ENCODE measurements at places on chromosomes 5 and 9. TPM values are rescaled to one million over a fixed set of nuclear protein-coding genes. Genes with fewer than 3 reads are reported as not detected.
A peak's percentile ranks its signal among the peaks of the same experiment; 100 is the strongest.

GRCh38 chr5:133918731-133919130 is 49.7 kb downstream of the C5orf15 start:
- no peak for DNase-seq

- DNase-seq = no peak
These were observed 100.2 kb upstream of the CCDC112 start for GRCh38 chr5:115396688-115397087.

DNA sequence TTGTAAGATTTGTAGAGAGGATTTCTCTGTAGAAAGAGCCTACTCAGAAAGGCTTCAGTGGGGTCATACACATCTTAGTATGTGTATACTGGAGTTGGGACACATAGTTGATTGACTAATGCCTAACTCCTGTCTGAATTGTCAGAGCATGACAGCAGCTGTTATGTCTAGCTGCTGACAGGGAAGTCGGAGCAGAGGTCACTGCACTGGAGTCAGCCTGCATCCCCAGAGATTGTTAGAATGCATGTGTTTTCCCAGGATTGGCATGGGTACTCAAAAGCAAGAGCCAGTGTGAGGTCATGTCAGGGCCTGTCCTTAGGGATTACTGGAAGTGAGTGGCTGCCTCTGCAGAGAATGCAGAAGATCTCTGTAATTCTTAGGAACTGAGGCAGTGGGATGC is 82.7 kb downstream of the ITGA1 start:
- no peak for DNase-seq

- DNase-seq = no peak
These were observed 4.1 kb downstream of the EQTN start for GRCh38 chr9:27292659-27293405.

DNA sequence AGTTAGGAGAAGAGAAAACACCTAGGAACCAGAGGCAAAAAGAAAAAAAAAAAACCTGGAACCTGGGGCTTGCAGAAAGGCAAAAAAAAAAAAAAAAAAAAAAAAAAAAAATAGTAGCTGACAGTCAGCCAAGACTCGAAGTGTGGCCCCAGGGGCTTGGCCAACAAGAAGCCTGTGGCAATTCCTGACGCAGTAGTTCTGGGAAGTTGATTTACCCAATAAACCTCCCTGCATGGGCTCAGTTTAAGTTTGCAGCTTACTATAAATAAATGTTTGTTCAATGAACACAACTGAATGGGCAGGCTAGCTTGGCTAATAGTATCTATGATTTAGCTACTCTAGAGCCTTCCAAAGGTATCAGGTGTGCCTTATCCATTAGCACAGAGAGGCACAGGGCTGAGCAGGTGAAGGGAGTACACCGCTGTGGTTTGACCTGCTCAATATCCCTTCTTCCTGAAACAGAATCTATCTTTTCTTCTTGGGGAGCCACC is 21.3 kb upstream of the GLRX start:
- DNase-seq = peak; percentile 26

GRCh38 chr5:10987925-10988504 is 227.0 kb upstream of the DAP start:
- peak; percentile 98 for DNase-seq

COL15A1 gene
- 0.07 TPM for total RNA-seq

DNA sequence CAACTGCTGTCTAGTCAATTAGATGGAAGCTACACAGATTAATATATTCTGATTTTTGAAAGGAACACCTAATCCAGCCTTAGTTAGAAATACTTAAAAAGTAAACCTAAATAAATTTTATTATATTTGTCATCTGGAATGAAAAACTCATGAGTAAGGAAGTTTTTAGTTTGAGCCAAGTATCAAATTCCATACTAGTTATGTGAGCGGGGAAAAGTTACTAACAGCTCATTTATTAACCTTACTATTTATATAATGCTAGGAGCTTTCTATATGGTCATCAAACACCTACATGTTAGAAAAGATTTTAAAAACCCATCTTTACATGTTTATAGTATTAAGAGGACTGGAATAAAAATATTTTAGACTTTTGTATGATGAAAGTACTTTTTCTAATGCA is 41.6 kb upstream of the POU5F2 start:
- no peak for DNase-seq

DNA sequence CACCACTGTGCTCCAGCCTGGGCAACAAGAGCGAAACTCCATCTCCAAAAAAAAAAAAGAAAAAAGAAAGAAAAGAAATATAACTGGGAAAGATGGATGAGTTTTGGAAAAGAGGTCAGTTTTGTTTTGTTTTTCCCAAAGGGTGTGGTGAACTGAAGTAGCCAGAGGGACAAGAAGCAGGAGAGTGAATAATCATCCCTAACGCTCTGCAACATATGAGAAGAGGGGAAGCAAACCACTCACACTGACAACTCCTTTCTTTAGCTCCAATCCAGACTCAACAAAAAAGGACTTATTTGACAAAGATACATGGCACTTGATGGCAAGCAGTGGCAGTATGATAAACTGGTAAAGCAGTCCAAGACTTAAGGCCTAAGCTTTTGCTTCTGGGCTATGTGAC is 176.1 kb upstream of the HMHB1 start:
- no peak for DNase-seq

GRCh38 chr5:76163111-76163628 is 80.0 kb downstream of the SV2C start:
- DNase-seq = no peak

- no peak for DNase-seq
These were observed 328.0 kb downstream of the MSX2 start for GRCh38 chr5:175052351-175052750.

DNA sequence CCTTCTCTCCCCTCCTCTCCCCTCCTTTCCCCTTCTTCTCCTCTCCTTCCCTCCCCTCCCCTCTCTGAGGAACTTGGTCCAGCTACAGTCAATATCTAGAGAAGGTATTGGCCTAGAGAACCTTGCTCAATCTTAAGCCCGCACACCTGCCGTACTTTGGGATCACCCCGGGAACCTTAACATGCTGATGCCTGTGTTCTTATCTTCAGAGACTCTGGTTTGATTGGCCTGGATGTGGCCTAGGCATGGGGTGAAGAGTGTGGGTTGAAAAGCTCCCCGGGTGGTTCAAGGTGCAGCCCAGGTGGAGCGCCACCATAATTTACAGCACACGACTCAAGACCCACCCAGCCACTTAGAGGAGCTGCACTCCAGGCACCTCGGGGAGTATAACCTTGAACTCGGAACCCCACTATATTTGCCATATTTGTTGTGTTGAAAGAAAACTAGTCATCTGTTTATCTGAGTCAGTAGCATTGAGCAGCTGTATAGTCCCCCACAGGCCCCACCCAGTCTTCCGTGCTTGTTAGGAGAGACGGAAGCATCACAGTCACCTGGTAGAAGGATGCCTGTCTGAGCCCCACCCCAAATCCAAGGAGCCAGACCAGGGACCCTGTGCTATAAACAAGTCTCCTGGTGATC is 14.4 kb upstream of the PHF19 start:
- no peak for DNase-seq

- no peak for DNase-seq
These were observed 167.0 kb upstream of the OTULINL start for GRCh38 chr5:14414656-14415023.

FLT4 gene
- 5.0 TPM for total RNA-seq
